ENCODE measurements at places on chromosomes 16 and 17.

DNA sequence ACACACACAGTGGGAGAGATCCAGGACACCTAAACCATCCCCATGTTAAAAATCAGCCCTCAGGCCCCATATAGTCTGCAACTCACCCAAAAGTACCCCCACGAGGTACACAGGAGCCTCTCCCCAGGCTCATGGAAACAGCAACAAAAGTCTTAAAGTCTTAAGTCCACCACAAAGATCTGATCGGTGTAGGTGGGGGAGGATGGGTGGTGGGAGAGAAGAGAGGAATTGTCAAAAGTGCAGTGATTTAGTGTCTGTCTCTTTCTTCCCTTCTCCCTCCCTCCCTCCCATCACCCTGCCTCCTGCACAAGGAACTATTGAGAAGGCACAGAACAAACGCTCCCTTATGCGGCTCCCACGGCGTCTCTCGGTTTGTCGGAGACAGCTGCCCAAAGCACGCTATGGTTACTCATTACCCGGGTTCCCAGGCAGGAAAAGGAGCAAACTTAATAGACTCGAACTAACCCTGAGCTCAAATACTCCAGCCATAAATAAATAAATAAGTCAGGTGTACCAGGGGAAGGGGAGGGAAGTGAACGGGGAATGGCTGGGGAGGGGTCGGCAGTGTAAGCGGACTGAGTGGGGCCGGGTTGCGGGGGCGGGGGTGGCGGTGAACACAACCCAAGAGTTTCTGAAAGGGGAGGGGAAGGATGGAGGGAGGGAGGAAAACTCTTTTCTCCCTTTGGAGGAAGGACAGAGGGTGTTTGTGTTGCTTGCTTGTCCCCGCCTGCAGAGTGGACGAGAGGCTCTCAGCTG, 477.4 kb downstream of the SLC39A11 start:
- DNase-seq: peak; percentile 28

DNA sequence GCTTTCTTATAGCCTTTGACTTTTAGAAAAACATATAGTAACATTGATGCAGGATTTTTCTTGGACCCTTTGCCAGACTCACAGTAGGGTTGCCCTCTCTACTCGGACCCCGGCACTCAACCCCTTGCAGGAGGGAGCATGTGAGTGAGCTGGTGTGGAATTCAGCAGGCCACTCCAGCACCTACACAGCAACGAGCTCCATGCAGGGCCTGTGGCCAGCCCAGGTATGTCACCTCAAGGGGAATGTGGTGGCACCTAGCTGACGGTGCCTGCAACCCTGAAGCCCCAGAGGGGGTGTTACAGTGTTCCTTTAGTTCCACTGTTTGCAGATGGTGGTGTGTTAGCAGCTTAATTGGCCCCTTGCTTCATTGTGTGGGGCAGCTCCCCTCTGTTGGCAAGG, 414.9 kb downstream of the KCNJ2 start:
- no peak for DNase-seq

DNA sequence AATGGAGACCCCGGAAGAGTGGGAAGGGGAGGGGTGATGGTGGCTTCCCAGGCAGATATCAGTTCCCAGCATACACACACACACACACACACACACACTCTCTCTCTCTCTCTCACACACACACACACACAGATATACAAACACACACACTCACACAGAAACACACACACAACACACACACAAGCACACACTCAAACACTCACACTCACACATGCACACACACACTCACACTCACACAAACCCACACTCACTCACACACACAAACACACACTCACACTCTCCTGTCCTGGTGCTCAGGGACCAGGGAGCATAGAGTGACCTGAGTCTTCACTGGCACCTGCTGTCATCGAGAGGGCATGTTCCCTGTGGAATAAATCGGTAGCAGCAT, 5.6 kb downstream of the CA4 start:
- DNase-seq: no peak

GRCh38 chr17:7667656-7668406, 17.1 kb downstream of the ATP1B2 start:
- DNase-seq: no peak

- no peak for DNase-seq
Observed at GRCh38 chr17:54898576-54898975, 2.1 kb upstream of the TOM1L1 start.

GRCh38 chr17:21242780-21243515, 10.3 kb downstream of the NATD1 start:
- DNase-seq: no peak

- no peak for DNase-seq
Observed at GRCh38 chr16:3149630-3150345, 15.0 kb downstream of the ZNF213 start.

GRCh38 chr17:57868007-57868909, 18.4 kb upstream of the MRPS23 start:
- DNase-seq: peak; percentile 99

DNA sequence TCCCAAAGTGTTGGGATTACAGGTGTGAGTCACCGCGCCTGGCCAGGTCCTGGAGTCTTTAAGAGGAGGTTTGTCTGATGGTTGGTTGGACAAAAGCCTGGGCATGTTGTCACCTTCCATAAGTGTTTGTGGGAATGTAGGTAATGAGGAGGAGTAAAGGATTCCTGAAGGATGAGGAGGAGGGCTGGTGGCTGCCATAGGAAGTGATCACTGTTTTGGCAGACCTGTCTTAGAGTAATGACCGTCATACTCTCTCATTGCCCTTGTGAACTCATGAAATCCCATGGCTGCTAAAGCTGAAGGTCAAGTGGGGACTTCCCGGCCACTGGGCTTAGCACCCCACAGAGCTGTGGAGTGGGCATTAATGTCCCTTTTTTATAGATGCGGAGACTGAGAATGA, 40.5 kb downstream of the TENT4B start:
- DNase-seq: no peak

GRCh38 chr16:10817963-10818941, at the start of gene TVP23A:
Gene TVP23A, minus strand, starts transcription at chr16:10818794. Its CDS starts 301 bp downstream, at chr16:10818493.
- no peak for DNase-seq

DNA sequence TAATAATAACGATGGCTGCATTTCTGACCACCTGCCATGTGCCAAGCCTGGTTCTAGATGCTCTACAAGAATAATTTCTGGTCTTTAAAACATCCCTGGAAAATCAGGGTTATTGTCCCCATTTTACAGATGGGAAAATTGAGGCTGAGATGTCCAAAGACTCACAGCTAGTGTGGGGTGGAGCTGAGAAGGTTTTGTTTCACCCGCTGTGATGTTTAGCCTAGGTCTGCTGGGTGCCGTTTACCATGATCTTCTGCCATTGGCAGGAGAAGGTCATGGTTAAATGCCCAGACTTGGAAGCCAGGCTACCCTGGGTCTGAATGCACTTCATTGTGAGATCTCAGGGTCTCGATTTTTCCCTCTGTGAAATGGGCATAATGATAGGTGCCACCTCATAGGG, 159.1 kb upstream of the PLCG2 start:
- no peak for DNase-seq

DNA sequence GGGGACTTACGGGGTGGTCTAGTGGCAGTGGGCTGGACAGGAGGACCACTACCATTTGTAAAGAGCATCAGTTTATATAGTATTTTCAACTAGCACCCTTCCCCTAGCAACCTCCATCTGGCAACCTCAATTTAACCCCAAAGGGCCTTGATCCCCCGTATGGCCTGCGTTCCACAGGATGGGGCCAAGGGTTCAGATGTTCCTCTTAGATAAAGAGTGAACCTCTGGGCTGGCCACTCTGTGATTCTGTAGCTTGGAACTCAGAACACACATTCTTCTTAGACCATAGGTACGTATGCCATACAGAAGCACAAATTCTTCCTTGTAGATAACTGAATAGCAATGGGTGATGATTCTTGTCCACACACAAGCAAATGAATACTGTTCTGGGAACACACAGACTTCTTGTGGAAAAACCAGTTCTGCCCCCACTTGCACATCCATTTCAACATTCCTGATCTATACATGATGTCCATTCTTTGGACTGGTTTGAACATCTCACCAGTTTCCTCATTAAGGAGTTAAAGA, 1.9 kb upstream of the GGA2 start:
- no peak for DNase-seq

DNA sequence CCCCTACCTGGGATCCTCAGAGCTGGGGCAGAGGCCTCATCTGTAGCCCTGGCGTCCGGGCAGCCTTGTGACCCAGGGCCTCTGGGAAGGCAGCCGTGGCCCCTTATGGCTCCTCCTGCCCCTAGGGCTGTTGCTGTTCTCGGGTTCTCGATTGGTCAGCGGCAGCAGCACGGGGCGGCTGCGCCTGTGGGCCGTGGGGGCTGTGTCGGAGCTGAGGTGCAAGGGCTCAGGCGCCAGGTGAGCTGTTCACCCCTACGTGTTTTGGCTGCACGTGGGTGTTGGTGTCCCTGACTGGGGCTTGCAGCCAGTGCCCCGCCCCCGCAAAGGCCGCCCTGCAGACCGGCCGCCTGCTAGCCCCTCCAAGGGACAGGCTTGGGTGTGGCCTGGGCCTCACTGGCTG, 5.8 kb upstream of the RHOT2 start:
- DNase-seq: no peak

GRCh38 chr17:1625581-1625980, 3.1 kb downstream of the SLC43A2 start:
- no peak for DNase-seq

DNA sequence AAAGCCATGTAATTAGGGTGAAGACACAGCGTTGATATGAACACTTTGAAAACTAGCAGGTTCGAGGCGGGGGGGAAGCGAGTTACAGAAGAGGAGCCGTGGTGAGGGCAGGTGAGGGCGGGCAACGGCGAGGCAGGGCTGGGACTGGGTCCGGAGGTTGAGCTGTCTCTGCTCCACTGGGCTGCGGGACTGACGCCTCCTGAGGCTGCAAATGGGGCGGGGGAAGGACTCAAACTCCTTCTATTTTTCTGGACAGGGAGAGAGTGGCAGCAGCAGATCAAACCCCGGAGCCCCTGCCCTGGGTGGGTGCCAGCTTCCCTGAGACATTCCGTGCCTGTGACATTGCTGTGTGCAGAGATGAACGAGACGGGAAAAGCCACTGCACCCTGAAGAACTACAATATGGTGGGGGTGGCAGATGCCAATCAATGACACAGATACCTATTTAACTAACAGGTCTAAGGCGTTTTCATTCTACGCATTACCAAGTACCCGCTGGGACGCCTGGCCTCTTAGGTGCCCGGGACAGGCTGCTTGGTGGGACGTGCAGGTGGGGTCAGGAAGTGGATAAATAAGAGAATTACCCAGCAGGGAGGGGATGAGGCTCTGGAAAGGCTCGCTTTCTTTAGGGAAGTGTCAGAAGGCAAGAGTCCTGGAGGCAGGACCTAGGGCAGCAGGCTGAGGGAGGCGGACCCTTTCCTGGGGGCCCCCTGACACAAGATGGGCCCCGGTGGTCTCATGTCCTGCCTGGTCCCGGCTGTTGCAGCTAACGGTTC, 30.4 kb downstream of the RPH3AL start:
- no peak for DNase-seq

DNA sequence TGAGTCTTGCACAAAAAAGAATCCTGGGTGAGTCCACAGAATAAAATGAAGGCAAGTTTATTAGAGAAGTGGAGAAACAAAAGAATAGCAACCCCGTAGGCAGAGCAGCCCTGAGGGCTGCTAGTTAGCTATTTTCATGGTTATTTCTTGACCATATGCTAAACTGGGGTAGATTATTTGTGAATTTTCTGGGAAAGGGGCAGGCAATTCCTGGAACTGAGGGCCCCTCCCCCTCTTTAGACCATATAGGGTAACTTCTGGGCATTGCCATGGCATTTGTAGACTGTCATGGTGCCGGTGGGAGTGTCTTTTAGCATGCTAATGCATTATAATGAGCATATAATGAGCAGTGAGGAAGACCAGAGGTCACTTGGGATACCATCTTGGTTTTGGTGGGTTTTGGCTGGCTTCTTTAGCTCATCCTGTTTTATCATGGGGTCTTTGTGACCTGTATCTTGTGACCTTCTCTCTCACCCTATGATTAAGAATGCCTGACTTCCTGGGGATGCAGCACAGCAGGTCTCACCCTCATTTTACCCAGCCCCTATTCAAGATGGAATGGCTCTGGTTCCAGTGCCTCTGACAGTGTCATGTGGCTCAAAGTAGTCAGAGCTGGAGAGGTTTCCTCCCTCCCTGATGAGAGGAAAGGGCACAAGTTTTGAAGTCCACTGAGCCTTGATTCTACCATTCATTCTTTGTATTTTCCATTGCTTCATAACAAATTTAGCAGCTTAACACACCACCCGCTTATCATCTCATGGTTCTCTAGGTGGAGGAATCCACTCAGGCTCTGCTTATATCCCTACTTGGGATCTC, 55.7 kb upstream of the LGALS9 start:
- DNase-seq: no peak

- no peak for DNase-seq
Observed at GRCh38 chr17:82385559-82386254, 14.1 kb downstream of the UTS2R start.

- no peak for DNase-seq
Observed at GRCh38 chr17:15268461-15268860, 3.3 kb upstream of the PMP22 start.

- DNase-seq: no peak
Observed at GRCh38 chr17:19747159-19747719, 859 bp downstream of the ALDH3A1 start.

- peak; percentile 91 for DNase-seq
Observed at GRCh38 chr16:80027007-80027965, 426.7 kb upstream of the MAF start.

DNA sequence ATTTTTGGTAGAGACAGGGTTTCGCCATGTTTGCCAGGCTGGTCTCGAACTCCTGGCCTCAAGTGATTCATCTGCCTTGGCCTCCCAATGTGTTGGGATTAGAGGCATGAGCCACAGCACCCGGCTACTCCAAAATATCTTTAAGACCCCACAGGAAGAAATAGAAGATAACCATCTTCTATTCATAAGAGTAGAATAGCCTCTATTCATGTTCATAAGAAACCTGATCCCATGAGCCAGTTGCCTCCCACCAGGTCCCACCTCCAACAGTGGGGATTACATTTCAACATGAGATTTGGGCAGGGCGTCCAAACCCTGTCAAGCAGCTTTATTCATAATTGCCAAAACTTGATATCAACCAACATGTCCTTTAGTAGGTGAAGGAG, 13.9 kb upstream of the TMC7 start:
- no peak for DNase-seq

- no peak for DNase-seq
Observed at GRCh38 chr16:77469634-77470033, 34.8 kb upstream of the ADAMTS18 start.

GRCh38 chr17:71824671-71825070, 296.1 kb upstream of the SOX9 start:
- DNase-seq: no peak

GRCh38 chr16:79089735-79090284, 510.7 kb downstream of the MAF start:
- DNase-seq: no peak

GRCh38 chr17:3658784-3659449, 9.5 kb downstream of the TAX1BP3 start:
- no peak for DNase-seq

DNA sequence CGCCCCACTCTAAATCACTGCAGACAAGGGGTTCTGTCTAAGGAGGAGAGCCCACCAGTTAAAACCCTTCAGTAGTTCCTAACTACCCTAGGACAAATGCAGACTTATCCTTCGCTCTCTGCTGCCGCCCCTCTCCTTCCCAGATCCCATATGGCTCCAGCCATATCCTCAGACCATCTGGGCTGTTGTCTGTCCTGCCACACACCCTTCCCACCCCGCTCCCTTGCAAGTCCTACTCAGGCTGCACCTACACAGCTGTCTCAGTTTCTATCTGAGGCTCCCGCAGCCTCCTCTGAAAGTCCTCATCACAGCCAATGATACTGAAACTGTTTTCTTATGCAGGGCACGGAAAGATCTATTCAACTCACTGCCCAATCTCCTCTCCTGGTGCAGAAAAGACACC, 720 bp upstream of the BCKDK start:
- no peak for DNase-seq

Measured in H54 (cell line).